ENCODE measurements at places on chromosomes 3 and 15.

- no peak for DNase-seq
These were observed 475.4 kb downstream of the AGBL1 start for GRCh38 chr15:86555098-86555497.

DNA sequence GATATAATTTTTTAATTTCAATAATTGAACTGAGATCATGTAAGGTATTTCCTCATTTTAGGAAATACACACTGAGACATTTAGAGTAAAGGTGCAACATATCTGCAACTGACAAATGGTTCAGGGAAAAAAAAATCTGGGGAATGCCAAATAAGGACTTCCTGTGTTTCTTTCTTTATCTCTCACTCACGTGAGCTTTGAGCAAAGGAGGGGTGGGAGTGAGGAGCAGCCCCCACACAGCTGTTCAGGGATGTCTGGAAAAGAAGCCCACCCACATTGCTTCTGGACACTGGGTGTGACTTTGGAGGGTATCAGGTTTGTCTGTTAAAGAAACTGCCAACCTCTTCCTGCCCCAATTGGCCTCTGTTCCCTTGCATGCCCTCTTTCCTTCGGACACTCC, 5.6 kb upstream of the TP63 start:
- no peak for DNase-seq

- no peak for DNase-seq
These were observed 783.3 kb upstream of the ARRDC4 start for GRCh38 chr15:97177151-97177577.

DNA sequence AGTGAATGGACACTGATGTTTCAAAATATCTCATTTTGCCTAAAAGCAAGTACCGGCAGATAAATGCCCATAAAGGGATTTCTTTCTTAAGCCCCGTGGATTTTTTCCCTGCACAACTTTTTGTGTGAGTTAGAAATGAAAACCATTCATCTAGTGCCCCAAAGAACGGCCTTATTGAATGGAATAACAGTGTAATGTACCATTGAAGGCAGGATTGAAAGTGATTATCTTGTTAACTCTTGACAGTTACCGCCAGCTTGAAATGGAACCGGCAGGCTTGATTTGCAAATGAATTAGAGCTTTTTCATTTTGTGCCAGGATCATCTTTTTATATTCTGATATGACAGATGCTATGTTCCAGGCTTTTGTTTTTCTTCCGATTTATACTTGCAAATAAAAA, 162.2 kb downstream of the RSRC1 start:
- no peak for DNase-seq
